PC-3 (cell line): ENCODE measurements at places on chromosomes 13 and 19. TPM values are rescaled to one million over a fixed set of nuclear protein-coding genes. Genes with fewer than 3 reads are reported as not detected.

DNA sequence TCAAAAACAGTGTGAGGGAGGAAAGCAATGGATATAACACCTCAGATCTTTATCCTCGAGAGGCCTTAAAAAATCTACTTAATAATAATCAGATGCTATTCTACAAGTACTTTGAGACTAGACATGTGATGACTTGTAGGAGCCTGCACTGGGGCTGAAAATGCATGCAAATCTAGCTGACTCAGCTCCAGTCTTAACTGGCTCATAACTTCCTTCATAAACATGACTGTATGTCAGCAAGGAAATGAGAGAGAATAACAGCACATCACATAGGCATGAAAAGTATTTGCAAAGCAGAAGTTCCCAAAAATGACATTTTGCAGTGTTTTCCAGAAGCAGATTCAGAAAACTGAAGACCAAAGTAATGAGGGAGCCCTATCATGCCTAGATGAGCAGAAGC lies 38.1 kb downstream of the PSG5 start:
- peak; percentile 18 for DNase-seq

DNA sequence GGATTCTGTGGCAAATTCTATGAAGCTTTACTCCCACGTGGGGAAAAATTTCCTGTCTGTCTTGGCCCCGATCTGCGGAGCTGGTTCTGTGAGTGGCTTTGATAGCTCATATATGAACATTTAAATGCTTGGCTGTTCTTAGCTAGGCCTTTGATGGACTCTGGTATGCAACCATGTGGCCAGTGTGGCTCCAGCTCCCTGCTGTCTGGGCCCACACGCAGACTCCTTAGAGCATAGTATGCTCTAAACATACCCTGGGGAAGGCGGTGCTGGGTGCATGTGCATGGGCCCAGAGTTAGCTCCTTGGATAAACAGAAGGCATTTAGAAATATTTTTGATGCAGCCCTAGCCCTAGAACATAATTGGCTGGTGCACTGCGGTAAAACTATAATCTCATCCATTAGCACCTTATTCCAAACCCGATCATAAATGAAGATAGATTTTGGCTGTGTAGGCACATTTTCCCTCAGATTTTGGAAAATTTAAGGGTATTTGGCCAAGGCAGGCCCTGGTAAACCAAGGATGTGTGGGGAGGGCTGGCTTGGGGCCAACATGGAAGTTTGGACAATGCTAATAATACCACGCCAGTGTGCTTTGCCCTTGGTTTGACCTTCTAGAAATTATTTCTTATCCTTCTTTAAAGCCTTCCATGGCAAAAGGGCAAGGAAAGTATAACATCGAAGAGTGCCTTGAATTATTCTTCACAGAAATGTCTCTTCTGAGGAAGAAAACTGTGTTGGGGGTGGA lies 153.5 kb downstream of the LMO7 start:
- DNase-seq: no peak

DNA sequence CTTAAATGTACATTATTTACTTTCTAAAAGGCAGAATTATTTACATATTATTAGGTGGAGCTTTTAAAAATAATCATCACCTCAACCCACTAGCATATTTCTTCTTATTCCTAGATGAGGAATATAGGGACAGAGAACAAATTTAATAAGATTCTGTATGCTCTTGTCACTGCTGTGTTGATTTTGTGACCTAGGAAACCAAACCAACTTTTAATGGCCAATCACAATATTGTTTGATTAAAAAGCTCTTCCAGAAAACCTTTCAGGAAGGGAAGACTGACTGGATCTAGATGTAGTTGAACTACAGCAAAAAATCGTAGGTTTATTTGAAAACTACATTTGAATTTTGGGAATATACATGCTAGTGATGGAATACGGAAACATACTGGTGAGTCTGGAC lies 91.8 kb upstream of the RAP2A start:
- no peak for DNase-seq

DNA sequence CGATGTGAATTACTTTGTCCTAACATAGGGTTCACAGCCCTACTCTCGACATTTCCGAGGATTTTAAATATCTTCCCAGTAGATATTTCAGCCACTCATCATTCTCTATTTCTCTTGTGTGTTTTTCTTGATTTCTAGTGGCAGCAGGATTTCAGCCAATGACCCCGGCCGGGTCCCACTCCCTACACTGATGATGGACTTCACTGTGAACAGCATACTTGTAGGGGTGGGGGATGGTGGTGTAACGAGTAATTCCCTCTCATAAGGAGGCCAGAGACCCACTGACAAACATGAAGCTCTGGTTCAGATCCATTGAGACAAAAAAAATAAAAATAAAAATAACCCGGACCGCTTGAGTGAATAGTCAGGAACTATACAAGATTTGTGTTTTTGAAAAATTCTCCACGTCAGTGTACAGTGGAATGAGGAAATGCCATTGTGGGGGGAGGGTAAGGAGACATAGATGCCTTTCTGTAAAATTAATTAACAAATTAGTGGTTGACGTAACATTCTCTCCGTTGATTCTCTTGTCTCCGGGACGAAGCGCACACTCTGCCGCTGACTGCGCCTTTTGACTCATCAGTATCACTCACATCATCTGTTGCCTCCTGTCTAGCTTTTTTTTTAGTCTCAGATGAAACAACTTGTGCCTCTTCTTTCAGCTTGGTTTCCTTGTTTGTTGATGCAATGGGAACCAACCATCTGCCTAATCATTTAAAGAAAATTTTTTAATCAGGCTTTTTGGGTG lies 48.8 kb upstream of the IRS2 start:
- no peak for DNase-seq

DNA sequence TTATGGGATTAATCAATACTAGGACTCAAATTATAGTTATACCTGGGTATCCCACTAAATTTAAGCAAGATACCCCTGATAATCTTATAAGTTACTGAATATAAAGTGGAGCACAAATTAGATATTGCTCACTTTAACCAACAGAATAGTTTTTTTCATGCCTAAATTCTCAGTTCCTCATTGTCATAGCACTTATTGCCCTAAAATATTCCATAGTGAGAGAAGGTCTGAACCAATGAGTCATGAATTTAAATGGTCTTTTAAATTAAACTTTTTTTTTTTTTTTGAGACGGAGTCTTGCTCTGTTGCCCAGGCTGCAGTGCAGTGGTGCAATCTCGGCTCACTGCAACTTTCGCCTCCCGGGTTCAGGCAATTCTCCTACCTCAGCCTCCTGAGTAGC lies 42.4 kb downstream of the ZNF136 start:
- no peak for DNase-seq

GRCh38 chr19:14477418-14478112 lies 2.4 kb upstream of the PTGER1 start:
- DNase-seq: no peak

- DNase-seq: no peak
Measured at GRCh38 chr13:53075356-53076041, 46.9 kb downstream of the OLFM4 start.

Gene CACNA1A
- total RNA-seq: 0.62 TPM in 1 of 2 replicates, not detected in the other

Gene ZNF320
- 7.7 and 10.6 TPM in 2 replicates for total RNA-seq

Gene PRR36
- total RNA-seq: 2.4 and 2.5 TPM in 2 replicates

Gene NUFIP1
- total RNA-seq: 2.5 and 4.0 TPM in 2 replicates
